ENCODE measurements at places on chromosomes 2 and 18.

- no peak for DNase-seq
Measured at GRCh38 chr2:68135448-68136320, 22.0 kb upstream of the PNO1 start.

DNA sequence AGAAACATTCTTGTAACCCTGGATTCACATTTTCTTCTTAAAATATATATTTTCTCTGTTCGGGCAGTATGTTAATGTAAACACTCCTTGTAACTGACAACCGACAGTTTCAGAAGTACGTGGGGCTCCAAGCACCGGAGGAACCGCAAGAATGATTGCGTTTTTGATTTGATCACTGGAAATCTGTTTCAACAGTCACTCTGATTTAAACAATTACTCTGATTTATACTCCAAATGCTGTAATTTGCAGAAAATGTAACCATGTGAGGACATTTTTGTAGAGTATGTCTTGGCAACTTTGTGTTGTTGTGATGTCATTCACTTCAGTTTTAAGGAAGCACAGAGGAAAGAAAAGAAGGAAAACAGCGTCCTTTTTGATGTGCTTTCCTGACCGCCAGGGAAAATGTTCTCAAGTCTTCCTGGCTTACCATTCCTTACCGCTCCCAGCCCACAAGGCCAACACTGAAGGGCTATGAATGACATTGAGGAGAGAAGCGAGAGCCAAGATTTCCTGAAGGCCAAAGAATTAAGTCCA, 77.7 kb downstream of the APOB start:
- DNase-seq = no peak

GRCh38 chr18:79903071-79903635, 48.3 kb downstream of the SLC66A2 start:
- DNase-seq = no peak

- DNase-seq = no peak
Measured at GRCh38 chr18:9696112-9696511, 12.0 kb upstream of the RAB31 start.

GRCh38 chr2:24886691-24887304, 33.2 kb downstream of the ADCY3 start:
- no peak for DNase-seq

DNA sequence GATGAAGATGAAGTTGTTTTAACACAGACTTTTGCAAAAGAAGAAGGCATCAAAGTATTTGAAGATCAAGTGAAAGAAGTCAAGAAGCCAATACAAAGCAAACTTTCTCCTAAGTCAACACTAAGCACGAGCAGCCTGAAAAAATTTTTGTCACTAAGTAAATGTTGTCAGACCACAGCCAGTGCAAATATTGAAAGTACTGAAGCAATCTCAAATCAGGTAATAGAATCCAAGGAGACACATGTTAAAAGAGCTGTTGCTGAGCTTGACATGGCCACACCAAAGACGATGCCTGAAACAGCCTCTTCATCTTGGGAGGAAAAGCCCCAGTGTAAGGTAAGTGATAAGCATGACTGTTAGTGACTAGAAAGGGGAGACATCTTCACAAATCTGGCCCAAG, 75.1 kb downstream of the FSIP2 start:
- no peak for DNase-seq

GRCh38 chr2:223142118-223142517, 90.1 kb downstream of the KCNE4 start:
- DNase-seq = no peak

DNA sequence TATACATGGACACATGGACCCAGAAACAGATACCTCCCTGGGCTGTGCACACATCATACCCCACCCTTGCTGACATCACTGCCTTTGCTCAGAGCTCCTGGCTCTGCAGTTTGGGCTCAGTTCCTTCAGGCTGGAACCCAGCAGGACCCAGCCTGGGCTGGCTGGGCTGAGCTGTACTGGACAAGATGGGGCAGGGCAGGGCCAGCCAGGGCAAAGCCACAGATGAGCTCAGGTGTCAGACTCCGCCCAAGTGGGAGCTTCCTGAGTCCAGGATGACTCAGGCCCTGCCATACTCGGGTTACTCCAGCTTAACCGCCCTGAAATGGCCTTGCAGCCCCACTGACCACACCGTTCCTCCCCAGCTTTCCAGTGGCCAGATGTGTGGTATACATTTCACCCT, 284.9 kb downstream of the OSR1 start:
- no peak for DNase-seq

GRCh38 chr2:171187177-171187576, 26.5 kb upstream of the TLK1 start:
- DNase-seq = no peak

GRCh38 chr2:21501376-21502027, 377.7 kb downstream of the TDRD15 start:
- DNase-seq = no peak

GRCh38 chr18:30889519-30890301, 152.8 kb downstream of the DSC3 start:
- DNase-seq = no peak

- DNase-seq = no peak
Measured at GRCh38 chr2:119233326-119234020, 9.8 kb downstream of the STEAP3 start.

- DNase-seq = no peak
Measured at GRCh38 chr2:95174031-95174542, 8.5 kb downstream of the ZNF2 start.

DNA sequence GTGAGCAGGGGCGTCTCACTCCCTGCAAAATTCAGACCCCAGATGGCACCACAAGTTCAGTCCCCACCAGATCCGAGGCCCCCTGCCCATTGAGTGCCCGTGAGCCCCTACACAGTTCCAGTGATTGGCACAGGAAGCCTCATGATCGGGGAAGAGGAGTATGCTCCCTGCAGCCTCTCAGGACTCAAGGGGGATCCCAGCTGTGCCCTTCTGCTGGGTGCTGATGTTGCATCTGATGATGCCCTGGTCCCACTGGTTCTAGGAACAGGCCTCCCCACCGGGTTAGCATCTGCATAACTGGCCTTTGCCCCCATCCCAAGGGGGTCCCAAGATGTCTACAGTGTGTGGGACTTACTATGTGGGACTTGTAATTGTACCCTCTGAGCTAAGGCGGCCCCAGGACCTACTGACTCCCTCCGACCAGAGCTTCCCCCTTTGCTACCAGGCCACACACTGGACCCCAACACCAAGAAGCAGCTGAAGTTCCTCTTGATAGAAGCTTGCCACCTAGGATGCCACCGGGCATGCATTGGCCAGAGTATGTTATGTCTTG, 8.6 kb downstream of the ALPG start:
- no peak for DNase-seq

GRCh38 chr2:31387850-31388249, 26.7 kb downstream of the XDH start:
- DNase-seq = no peak

GRCh38 chr2:186725783-186726182, 31.9 kb downstream of the FAM171B start:
- DNase-seq = no peak

Data from 8988T (cell line).